ENCODE measurements at places on chromosomes 2 and 18.

- no peak for DNase-seq
Observed at GRCh38 chr2:97718051-97718882, 4.9 kb downstream of the ZAP70 start.

GRCh38 chr2:71361631-71362030 lies 30.0 kb downstream of the ZNF638 start:
- DNase-seq: no peak

- no peak for DNase-seq
Observed at GRCh38 chr2:44543773-44544725, 182.3 kb downstream of the CAMKMT start.

GRCh38 chr2:23803965-23804542 lies 122.9 kb downstream of the ATAD2B start:
- DNase-seq: no peak

- no peak for DNase-seq
Observed at GRCh38 chr2:61795408-61795807, 58.5 kb downstream of the FAM161A start.

DNA sequence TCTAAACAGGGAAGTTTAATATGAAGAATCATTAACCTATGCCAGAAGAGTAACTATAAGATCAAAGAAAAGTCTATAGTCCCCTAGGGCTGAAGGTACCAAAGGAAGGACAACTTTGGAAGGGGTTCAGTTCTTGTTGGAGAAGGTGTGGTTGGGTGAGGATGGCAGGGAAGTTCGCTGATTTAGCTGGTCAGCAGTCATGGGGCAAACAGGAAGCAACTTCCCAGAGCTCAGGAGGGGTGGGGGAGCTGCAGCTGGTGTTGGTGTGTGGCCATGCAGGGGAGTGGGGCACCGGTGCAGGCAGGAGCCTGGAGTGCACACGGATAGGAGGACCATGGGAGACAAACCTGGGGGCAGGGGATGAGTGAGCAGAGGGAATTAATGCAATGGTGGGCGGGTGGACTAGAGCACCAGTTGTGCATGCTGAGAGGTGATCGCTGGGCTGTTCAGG lies 34.0 kb downstream of the FHOD3 start:
- no peak for DNase-seq

DNA sequence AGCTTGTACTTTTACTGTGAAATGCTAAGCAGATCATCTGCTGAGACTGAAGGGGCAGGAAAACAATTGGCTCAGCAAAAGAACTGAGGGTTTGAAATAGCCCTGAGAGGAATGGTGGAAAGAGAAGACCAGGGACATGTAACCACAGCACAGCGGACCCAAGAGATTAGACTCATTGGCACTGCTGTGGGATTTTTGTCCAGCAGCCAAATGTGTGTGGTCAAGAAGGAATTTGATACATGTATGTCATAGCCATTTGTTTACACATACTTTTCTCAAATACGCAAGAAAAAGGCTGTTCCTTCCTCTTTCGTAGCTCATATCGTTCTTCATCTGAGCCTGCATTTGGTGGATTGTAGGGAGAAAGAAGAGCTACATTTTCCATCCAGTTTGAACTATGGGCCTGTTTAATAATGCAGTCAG lies 73.8 kb downstream of the TRABD2A start:
- peak; percentile 30 for DNase-seq

- no peak for DNase-seq
Observed at GRCh38 chr18:21826196-21826595, 85.6 kb downstream of the MIB1 start.

GRCh38 chr2:60796573-60797509 lies 40.8 kb downstream of the PAPOLG start:
- DNase-seq: peak; percentile 93

DNA sequence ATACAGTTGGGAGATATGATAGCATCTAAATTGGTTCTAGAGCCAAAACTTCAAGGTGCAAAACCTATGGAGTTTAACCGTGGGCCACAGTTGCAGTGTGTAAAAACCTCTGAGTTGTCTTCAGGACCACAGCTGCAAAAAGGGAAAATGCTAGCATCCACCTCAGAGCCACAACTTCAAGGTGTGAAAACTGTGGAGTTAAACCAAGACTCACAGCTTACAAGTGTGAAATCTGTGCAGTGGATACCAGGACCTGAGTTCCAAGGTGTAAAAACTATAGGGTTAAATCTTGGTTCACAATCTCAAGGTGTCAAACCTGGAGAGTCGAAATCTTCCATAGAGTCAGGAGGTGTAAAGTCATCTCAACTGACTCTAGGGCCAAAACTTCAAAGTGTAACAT lies 10.4 kb upstream of the ZNF512 start:
- DNase-seq: no peak

DNA sequence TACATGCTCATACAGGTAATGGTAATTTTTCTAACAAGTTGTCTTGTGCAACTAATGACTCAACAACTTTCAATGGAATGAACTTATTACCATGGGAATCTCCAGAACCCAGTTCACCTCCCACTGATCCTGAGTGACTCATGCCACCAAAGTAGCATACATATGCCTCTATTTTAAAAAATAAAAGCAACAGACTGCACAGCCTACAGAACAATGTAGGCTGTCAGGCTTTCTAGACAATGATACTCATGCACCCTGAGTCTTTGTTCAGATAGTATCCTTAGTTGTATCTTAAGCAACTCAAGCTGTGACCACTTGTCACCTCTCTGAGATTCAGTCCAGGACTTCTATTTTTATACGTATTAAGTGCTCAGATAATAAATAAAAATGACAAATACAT lies 531.0 kb upstream of the SETBP1 start:
- DNase-seq: no peak

DNA sequence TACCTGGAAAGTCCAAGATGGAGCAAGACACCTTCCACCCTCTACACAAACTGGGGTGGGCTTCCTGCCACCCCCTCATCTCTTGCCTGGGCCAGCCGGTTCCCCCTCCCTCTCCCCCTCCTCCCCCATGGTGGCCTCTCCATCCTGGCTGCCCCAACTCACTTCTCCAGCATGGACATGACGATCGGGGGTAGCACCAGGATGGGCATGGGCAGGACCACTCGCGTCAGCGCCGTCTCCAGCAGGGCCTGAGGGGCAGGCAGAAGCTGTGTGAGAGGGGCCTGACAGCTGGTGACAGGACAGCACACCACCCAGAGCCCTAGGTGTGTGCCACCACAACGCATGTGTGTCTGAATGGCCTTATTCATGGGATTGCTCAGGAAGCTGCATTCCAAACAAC lies 51.0 kb downstream of the EMX1 start:
- DNase-seq: no peak

GRCh38 chr2:221614274-221614673 lies 42.2 kb upstream of the EPHA4 start:
- DNase-seq: no peak

DNA sequence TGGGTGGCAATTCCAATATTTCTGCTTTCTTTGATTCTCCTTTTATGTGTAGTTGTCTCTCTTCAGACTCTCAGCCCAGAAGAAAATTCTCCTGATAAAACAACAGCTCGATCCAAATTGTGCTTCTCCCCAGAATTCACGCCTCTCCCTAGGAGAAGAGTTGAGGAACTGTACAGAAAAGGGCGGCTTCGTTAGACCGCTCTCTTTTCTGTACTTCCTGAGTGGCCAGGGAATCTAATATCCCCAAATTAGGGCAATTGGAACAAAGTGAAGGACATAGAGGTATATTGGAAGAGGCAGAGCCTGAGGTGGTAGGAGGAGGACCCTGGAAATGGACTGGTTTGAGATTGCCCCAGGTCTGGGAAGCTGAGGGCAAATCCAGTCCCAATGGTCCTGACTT lies 5.6 kb downstream of the ADCYAP1 start:
- DNase-seq: no peak

DNA sequence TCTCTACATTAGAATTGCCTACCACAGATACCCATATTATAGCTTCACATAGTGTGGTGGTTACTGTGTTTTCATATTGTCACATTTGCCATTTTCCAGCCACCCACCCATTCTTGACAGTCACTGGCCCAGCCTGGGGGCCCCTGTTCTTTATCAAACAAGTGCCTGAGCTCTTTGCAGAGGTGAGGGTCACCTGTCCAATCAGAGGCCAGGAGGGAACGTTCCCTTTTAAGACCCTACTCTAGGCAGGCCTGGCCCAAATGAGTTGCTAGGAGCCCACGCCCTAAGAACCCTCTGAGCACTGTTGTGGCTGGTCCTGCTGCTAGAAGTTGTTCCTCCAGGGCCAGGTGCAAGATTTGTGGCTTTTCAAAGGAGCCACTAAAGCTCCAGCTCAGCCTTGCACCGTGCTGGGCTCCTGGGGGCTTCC lies 5.2 kb downstream of the IL37 start:
- DNase-seq: no peak

GRCh38 chr2:85893428-85894258 lies 4.9 kb upstream of the ST3GAL5 start:
- no peak for DNase-seq

GRCh38 chr2:206202446-206202845 lies 42.8 kb downstream of the EEF1B2 start:
- DNase-seq: no peak
